ENCODE measurements at places on chromosomes 12 and 14.

DNA sequence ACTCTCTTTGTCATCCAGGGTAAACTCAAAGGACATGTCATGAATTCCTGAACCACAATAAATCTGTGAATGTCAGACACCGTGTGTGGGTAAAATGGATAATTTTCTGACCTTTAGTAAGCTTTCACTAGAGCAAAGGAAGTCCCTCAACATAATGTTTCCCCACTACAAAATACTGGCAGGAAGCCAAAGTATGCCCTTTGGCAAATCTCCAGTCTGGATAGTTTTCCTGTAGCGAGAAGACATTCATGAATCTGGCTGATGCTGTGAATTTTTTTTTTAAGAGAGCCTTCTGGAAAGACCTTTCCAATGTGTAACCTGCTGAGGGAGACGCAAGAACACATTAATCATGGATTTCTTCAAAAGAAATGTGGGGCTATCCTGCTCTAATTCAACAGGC lies 389.6 kb upstream of the DDHD1 start:
- no peak for DNase-seq

GRCh38 chr12:57734591-57734990 lies 4.0 kb downstream of the AGAP2 start:
- DNase-seq: no peak

DNA sequence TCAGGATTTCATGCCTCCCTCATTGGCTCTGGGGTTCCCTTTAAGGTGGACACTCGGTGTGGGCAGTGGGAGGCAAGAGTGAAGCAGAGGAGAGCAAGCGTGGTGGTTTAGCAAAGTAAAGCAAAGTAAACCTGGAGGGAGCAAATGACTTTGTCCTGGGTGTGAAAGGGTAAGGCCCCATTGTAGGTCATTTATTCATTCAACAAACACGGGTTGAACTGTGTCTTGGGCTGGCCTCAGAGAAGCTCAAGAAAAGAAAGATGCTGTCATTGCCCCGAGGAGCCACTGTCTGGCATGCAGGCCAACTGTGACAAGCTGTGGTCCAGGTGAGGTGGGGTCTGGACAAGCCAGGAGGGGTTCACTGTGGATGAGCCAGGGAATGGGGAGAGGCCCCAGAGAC lies 68.9 kb upstream of the DLK1 start:
- DNase-seq: no peak

- no peak for DNase-seq
Measured at GRCh38 chr12:71299541-71300376, 139.8 kb upstream of the LGR5 start.

GRCh38 chr14:92644171-92644969 lies 104.1 kb downstream of the LGMN start:
- DNase-seq: no peak

DNA sequence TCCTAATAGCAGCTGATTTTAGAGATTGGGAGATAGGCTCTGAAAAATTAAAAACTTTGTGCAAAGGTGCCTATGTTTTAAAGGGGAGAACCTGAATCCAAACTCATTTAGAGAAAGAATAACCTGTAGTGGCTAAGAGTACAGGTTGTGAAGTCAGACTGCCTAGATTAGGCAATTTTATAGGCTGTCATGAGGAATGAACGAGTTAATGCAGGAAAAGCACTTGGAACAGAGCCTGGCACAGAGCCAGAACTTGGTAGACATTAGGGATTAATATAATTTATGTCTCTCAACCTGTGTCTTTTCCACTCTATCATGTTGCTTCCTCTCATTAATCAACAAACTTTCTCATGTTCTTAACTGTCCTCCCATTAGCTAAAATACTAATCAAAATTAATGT lies 98.1 kb downstream of the WIF1 start:
- DNase-seq: no peak

DNA sequence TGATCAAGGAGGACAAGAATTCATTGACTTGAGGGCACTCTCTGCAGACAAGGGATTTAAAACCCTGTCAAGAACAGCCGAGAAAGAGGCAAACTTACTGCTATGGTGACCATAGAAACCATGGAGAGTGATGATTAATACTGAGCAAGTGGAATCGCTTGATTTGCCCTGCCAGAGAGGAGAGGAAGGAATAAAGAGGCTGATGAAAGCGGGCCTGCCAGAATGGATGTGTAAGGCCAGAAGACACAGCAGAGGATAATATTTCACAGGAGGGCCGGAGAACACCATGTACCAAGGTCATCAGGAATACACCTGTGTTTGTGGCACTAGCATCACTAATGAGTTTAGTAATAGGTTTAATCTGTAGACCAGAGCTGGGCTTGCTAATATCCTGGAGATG lies 221.8 kb upstream of the DCN start:
- no peak for DNase-seq

GRCh38 chr12:124583854-124584253 lies 16.4 kb upstream of the NCOR2 start:
- DNase-seq: no peak

DNA sequence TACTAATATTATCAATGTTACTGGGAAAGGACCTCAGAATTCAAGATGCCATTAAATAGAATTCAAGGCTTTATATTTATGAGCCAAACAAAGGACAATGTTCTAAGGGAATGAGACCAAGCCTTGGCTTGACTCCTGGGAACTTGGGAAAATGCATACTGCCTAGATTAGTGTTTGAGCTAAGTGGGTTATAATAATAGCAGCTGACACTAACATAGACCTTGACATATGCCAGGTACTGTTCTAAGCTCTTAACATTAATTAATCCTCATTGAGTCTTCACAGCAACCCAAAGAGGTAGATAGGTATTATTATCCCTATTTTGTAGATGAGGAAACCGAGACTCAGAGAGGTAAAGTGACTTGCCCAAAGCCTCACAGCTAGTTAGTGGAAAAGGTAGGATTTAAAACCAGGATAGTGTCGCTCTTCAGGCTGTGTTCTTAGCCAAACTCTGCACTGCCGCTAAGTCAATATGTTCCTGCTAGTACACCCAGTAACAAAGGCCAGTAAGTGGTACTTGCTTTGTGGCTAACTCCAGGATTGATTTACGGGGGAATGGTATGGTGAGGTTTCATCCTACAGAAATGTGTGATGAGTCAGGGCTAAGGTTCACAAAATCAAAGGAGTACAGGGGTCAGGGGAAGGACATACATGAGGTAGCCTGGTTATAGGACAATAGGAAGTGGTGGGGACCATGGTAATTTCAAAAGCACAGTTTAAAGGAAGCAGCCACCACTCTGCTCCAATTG lies 35.8 kb upstream of the PRKAB1 start:
- no peak for DNase-seq

DNA sequence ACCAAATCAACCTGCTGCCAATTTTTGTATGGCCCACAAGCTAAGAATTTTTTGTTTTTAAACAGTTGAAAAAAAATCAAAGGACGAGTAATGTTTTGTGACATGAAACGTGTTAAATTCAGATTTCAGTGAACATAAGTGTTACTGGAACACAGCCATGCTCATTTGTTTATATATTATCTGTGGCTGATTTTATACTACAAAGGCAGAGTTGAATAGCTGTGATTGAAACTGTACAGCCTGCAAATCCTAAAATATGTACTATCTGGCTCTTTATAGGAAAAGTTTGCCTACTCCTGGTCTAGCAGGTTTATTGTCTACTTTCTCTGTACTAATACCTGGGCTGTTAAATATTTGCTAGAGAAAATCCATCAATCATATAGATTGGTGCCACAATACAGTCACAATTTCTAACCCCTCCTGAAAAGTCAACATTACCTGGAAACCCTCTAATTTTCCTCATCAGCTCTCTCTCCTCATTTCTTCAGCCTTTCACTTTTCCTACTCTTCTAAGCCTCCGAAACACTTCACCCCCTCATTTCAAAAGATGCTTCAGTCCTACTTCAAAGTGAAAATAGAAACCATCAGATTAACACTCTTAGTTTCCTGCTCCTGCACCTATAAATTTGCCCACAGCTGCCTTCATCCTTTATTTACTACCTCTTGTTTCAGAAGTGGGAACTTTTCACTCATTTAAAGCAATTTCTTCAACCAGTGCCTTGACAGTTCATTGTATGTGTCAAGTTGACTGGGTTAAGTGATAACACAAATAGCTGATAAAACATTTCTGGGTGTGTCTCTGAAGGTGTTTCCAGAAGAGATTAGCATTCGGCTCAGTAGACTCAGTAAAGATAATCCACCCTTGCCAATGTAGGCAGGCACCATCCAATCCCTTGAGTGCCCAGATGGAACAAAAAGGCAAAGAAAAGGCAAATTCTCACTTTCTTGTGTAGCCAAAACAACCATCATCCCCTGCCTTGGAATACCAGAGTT lies 18.0 kb upstream of the C2CD5 start:
- DNase-seq: no peak

- no peak for DNase-seq
Measured at GRCh38 chr12:131948166-131948712, 1.5 kb upstream of the EP400 start.

DNA sequence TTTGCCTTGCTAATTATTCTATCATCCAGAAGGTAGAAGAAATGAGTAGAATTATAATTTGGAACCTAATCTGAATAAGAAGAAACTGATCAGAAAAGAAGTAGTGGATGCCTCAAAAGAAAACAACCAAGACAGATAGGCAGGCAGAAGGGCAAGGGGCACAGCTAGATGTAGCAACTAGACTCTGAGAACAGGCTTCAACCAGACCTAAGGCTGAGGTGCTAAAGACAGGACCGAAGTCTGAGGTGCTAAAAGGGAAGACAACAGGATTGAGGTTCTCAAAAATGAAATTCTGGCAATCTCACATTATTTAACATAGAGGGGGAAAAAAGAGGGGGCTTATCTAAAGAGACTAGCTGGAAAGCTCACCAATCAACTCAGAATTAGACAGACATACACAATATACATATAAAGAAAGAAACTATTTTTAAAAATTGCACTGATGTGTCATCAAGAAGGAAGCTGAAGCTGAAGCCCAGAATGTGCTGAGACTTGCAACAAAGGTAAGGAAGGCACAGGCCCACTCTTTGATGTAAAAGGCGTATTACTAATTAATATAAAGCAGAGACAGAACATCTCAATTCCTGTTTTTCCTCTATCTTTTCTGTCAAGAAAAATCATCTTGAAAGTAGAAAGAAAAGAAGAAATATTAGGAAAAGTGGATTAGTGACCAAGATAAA lies 43.8 kb upstream of the CSRNP2 start:
- DNase-seq: no peak

GRCh38 chr12:124599074-124599999 lies 31.9 kb upstream of the NCOR2 start:
- no peak for DNase-seq

DNA sequence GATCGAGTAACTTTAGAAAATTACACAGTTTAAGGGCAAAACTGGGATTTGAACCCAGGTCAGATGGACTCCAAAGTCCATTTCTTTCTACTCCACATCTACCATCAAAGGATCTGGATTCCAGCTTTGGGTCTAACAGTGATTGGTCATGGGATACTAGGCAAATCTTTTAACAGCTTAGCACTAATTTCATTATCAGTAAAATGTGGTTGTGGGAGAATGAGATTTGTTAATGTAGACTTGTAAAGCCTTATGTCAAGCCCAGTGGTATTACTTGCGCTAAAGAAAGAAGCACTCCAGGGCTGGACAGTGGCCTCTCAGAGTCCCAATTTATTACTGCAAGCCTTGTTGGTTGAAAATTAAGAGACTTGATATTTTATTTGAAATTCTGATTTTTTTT lies 65.2 kb upstream of the MANSC4 start:
- DNase-seq: no peak

- DNase-seq: peak; percentile 81
Measured at GRCh38 chr12:131327521-131328488, 374.1 kb downstream of the ADGRD1 start.

GRCh38 chr12:102369876-102370275 lies 110.5 kb downstream of the IGF1 start:
- no peak for DNase-seq

GRCh38 chr12:66590275-66590985 lies 88.4 kb downstream of the GRIP1 start:
- no peak for DNase-seq

- DNase-seq: no peak
Measured at GRCh38 chr14:20440465-20440864, 4.5 kb upstream of the KLHL33 start.

DNA sequence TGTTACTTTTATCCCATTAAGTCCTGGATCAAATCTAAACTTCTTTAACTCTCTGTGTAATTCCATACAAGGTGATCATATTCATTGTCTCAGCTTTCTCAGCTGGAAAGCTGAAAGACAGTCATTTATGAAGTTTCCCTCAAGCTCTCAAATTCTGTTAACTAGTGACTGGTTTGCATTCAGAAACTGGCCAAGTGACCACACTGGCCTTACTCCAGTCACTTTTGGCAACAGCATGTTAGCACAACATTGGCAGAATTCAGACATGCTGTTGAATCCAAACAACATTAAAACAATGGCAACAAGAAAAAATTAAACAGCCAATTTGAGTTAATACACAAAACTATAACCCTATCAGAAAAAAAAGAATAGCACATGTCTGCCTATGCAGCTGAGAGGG lies 343.3 kb downstream of the MDGA2 start:
- DNase-seq: no peak

DNA sequence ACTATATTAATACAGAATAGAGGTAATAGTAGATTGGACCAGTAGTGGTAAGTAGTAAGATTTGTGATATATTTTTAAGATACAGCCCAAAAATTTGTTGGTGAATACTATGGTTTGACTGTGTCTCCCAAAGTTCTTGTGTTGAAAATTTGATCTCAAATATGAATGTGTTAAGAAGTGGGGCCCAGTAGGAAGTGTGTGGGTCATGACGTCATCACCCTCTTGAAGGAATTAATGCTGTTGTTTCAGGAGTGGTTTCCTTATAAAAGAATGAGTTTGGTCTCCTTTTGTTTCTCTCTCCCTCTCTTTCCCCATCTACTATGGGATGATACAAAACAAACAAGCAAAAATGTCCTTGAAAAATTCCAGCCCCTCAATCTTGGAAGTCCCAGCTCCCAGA lies 16.3 kb downstream of the LUM start:
- no peak for DNase-seq

DNA sequence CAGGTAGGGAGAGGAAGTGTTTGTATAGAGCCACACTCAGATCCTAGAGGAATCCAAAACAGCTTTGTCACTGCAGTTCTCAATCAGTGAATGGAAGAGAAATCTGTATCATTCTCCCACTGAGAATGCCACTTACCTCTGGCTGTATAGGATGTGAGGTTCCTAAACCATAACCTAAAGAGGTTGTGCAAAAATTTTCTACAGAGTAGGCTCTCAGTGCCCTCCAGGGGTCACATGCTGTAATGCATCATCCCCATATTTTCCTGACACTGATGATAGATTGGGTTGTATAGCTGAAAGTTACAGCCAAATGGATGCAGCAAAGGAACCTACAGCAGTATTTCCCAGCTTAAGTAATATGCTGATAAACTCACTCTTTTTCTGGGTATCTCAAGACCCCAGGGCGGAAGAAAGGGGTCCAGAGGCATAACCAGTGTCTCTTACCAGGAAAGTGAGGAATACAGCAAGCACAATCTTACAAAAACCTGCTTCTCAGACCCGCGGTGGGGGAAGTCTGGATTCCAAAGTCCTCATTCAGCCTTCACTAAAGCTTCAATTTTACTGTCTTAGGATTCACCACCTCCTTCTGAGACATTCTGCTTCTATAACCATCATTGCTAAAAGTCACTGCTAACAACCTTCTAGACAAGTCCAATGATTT lies 3.8 kb downstream of the BCDIN3D start:
- DNase-seq: no peak

Data from vagina (tissue), 2 donors.